IPS DF 6.9 (cell line): ENCODE measurements at places on chromosomes 2 and 18.

GRCh38 chr2:168186452-168186851 is 60.9 kb downstream of the STK39 start:
- no peak for DNase-seq

GRCh38 chr2:236485519-236485918 is 84.1 kb upstream of the ACKR3 start:
- no peak for DNase-seq

GRCh38 chr2:67919490-67919889 is 143.3 kb downstream of the C1D start:
- no peak for DNase-seq

DNA sequence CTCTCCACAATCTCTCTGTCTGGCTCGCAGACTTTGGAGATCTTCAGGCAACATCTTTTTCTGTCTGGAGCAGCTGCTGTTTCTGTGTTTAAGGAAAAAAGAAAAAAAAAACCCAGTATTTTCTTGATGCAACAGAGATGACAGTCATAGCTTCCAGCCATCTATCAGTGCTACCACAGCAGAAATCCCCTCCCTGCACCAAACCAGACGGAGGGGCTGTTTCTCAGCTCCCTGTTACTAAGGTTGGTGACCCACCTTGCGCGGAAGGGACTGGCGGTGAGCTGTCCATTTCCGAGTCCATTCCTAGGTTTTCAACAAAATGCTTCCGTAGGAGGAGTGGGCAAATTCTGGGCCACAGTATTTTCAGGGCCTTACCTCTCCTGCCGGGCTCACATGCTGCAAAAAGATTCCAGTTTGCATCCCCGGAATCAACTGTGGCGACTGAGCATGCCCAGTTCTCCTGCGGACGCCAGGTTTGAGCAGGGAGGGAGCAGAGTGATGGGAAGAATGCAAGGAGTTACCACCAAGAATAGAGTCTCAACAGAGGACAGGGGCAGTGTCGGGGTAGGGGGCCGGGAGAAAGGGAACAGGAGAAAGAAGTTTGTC is 1.2 kb downstream of the SLC4A10 start:
- peak; percentile 64 for DNase-seq

- no peak for DNase-seq
These were observed 149.9 kb downstream of the GFPT1 start for GRCh38 chr2:69237070-69237670.

DNA sequence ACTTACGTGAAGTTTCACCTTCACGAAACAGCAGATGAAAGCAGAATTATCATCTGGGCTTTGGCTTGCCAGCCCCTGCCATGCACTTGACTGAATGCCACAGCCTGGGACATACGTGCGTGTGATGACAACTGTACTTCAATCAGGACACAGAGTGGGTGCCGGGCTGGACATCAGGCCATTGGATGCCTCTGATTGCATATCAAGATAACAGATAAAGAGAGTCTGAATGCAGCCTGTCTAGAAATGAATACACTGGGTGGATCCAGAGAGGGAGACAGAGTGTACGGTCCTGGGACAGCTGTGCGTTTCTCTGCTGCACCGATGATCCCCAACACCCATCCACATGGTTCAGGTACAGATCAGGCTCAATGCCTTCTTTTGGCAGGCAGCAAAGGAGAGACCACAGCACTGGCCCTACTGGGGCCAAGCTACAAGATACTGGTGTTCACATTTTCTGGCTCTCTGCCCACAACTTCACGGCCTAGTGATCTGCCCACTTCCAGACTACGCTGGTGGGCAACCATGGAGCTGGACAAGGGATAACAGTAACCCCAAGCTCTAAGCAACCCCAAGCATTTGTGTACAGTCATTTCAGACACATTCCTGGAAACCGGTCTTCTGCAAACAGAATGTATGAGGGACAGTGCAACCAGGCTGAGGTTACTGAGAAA is 35.6 kb downstream of the FBLN7 start:
- DNase-seq = no peak

- DNase-seq = no peak
These were observed 1.4 kb upstream of the FAM110C start for GRCh38 chr2:47737-48136.

DNA sequence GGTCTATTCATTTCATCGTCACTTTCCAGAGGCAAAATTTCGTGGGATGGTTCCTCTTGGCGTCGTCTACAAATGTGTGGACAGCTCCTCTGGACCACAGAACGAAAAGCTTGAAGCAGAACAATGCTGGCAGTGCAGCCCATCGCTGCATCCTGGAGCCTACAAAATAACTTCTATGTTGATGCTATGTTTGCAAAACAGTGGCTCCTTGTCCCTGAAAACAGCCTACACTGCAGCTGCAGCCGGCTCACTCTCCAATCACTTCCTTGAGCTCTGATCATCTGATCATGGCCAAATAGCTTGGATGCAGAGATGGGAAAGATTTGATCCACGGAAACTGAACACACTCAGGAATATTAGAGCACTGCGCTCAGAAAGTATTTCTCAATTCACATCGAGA is 60.0 kb downstream of the DOCK10 start:
- no peak for DNase-seq

DNA sequence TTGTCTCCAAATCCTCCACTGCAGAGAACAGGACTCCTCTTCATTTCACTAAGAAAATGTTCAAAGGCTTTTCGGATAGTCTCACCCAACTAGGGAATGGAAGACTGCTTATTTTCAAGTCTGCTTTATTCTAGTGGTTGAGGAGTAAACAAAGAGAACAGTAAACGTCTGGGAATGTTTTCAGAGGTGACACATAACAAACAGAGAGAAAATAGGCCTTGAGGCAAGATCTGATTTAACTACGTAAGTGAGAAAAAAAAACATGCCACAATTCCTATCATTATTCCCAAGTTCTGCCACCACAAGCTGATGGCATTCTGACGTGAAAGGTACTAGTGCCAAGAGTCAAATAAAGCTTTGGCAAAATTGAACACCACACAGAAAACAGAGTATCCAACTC is 16.7 kb upstream of the WIPF1 start:
- DNase-seq = no peak

GRCh38 chr2:120594856-120595685 is 140.6 kb upstream of the GLI2 start:
- DNase-seq = no peak

DNA sequence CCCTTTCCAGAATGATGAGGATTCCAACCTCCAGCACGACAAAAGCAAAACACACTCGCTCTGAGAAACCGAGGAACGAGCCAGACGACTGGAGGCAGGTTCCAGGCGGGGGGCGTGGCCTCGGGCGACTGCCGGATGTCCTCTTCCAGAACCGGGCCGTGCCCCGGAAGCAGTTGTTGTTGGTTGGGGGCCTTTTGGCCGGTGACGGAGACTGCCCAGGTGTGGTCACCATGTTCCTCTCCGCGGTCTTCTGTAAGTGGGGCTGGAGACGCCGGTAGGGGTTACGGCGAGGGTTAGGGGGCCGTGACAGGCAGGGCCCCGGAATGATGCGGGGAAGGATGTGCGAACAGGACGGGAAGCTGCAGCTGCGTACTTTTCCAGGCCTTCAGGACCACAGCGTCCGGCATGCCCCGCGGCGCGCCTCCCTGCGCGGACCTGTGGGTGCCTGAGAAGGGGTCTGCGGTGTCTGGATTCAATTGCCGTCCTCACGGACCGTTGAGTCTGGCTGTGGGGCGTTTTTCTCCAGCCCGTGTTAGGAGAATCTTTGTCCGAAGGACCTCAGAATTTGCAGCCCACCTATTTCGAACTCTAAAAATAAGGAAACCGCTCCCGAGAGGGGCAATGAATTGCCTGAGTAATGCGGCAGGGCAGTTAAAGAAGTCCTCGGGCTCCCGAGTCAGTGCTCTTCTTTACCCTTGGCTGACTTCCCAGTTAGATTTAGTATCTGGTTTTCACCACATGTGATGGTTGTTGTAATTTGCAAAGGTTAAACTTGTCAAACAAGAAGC is at the start of gene MRPL33:
Gene MRPL33, plus strand, starts transcription at position 172 of the 788 bp plus-strand sequence. Its CDS starts 59 bp downstream, at position 231.
- DNase-seq = peak; percentile 89

GRCh38 chr2:205754285-205754923 is 72.1 kb downstream of the NRP2 start:
- DNase-seq = no peak

DNA sequence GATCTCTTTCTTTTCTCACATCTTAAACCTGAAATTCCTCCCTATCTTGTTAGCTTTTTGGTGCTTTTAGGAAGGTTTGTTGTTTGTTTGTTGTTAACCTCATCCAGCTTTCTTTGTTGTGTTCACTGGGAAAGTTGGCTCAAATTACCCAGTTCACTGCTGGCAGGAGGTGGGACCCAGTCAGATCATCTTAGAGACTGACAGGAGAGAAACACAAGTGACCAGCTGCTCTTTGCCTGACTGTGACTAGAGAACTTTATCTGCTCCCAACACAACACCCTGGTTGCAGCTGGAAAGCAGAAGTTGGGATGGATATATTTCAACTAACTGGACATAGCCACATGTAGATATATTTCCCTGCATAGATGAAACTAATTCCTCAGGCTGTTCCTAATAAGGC is 10.0 kb downstream of the MAPK4 start:
- DNase-seq = no peak

- no peak for DNase-seq
These were observed 28.3 kb upstream of the B3GNT7 start for GRCh38 chr2:231367178-231367577.

DNA sequence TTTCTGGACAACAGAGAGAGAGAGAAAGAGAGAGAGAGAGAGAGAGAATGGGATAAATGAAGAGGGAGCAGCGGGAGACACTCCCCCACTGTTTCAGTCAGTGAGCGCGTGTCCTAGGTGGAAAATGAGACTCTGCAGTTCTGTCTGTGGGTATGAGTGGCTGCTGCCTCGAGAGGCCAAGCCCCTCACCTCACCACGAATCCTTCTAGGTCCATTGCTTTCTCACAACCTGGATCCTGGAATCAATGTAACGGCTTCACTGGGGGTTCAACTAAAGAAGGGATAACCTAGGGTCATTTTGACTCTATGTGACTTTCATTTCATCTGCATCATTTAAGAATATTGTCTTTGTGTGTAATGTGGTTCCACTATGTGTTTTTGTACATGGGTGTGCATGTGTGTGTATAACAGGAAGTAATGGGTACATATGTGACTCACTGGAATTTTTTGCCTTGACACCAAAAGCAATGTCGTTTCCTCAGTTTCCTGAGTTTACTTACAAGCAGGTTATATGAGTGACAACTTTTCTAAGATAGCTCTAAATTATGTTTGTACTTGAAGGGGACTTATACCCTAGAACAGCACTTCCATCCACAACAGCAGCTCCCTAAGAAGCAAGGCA is 221.4 kb upstream of the TRIB2 start:
- no peak for DNase-seq

- DNase-seq = no peak
These were observed 43.5 kb downstream of the ASAP2 start for GRCh38 chr2:9250091-9250490.

DNA sequence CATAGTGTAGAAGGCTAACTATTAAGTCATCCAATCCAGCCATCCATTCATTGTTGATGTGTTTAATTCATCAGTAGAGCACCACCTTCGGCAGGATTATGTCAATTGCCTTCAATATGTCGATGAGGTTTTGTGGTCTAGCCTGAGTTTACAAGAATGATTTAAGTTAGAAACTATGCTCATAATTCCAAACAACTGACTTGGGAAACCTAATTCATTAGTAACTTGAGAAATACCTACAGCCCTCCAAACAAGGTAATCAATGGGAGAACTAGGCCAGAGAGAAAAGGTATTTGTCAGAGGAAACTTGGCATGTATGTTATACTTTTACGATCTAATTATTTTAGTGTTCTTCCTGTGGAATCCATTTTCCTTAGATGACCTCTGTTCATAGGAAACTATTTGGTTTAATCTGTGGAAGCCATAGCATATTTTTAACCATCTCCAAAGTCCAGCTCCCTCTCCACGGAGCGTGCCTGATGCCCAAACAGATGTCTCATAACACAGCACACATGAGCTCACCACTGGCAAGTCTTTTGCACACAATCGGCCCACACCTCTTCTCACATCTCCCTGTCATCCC is 148.5 kb downstream of the GFPT1 start:
- DNase-seq = no peak

DNA sequence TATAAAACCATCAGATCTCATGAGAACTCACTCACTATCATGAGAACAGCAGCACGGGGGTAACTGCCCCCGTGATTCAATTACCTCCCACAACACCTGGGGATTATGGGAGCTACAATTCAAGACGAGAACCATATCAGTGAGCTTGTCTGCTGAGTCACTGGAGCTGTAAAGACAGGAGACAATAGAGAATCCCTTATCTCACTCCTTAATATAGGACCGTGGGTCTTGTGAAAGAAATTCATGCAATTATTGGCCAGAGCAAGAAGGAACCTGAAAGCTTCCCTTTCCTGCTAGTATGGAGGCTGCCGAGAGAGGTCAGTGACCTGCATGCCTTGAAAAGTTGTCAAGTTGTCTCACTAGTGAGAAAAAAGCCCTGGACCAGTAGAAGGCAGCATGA is 9.5 kb upstream of the TNFAIP6 start:
- no peak for DNase-seq

GRCh38 chr2:44945676-44946371 is 4.3 kb downstream of the SIX3 start:
- DNase-seq = no peak

GRCh38 chr18:13390196-13390595 is 171.6 kb downstream of the LDLRAD4 start:
- no peak for DNase-seq

GRCh38 chr2:205189301-205189700 is 493.0 kb upstream of the NRP2 start:
- DNase-seq = no peak

GRCh38 chr2:240584486-240585031 is 2.0 kb upstream of the CAPN10 start:
- DNase-seq = no peak

- DNase-seq = no peak
These were observed 548 bp upstream of the FBLN7 start for GRCh38 chr2:112137516-112138158.

DNA sequence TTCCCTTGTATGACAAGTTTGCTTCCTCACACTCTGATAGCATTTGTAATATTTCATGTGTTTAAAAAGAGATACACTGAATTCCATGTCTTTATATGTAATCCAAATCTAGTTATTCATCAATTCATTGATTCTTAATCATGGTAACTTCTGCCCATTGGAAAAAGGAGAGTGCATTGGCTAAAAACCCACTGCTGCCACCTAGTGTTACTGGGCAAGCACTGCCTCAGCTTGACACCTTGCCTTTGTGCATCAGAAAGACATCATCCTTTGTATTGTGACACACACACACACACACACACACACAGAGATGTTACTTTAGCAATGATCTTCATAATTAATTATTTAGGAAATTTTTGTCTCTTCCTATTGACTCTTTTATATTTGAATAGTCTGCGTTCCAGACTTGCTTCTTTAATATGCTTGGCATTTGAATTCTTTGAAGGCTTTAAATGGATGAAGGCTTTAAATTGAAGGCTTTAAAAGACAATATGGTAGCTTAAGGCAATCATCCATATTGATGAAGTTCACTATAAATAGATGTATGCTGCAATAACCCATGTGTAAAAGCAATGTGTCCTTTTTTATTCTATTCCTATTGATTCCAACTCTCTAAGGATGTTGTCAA is 414.2 kb upstream of the CHST9 start:
- peak; percentile 43 for DNase-seq

DNA sequence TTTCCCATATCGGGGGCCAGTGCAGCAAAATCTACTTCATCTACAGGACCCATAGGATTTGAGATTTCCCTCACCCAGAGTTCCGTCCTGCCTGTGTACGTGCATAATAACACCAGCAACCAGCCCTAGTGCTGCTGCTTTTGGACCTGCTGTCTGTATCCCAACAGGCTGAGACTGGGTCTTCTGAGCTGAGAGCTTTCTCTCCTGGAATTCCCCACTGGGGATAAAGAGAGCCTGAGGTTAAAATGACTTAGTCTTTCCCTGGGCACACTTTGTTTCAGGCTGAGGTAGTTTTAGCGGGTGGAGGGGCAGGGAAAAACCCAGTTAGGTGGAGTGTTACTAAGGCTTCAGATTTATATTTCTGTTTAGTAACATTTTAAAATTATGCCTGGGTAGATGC is 62.5 kb downstream of the SERTAD2 start:
- no peak for DNase-seq
